ENCODE measurements at places on chromosomes 3 and 15. TPM values are rescaled to one million over a fixed set of nuclear protein-coding genes. Genes with fewer than 3 reads are reported as not detected.

The LAMB2 gene
- 278 TPM for total RNA-seq

The TM4SF18 gene
- total RNA-seq, result 0.36 TPM

The STRA6 gene
- 17.9 TPM for total RNA-seq

The HCLS1 gene
- 0.46 TPM for total RNA-seq

The ACOX2 gene
- 12.8 TPM for total RNA-seq

DNA sequence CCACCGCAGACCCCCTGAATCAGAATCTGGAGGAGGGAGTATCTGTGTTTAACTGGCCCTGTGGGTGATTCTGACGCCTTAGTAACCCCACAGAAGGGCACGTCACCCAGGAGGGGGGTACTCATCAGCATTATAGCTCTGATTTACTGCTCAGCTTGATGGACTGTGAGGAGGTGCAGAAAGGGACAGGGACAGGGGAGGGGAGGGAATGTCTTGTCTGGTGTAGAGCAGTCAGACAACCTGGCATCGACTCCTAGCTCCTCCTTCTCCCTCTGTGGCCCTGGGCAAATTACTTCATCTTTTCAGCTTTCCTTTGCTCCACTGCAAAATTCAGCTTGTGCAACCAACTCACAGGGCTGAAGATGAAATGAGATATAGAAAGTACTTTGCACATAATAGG lies 42.3 kb upstream of the GLCE start:
- H3K4me1 ChIP-seq, result peaks cover 2% of the 10 kb centered on the region
- no peak for DNase-seq
- no peaks in the 10 kb centered on the region for H3K36me3 ChIP-seq
- peaks cover 72% of the 10 kb centered on the region for H3K27me3 ChIP-seq
- H3K27ac ChIP-seq, result no peak overlapping the region

DNA sequence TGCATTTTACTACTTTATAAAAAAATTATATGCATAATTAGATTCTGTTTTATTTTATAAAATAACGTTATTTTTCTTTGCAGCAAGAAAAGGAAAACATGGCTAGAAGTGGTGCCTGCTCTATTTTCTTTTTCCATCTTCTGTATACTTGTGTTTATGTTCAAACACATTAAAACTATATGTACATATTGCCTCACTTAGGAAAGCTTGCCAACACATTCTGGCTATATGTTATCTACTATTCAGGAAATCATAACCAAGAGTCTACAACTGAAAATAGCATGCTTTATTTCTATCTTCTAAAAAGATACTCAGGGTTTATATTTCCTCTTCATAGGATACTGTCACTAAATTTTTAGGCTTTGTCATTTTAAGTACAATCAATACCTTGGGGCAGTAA lies 90.2 kb upstream of the KCNMB2 start:
- no peaks in the 10 kb centered on the region for H3K36me3 ChIP-seq
- DNase-seq, result no peak
- no peaks in the 10 kb centered on the region for H3K27me3 ChIP-seq
- H3K4me3 ChIP-seq, result no peak overlapping the region

- H3K4me1 ChIP-seq, result no peaks in the 10 kb centered on the region
- no peaks in the 10 kb centered on the region for H3K27me3 ChIP-seq
- no peak overlapping the region for H3K27ac ChIP-seq
- H3K36me3 ChIP-seq, result no peaks in the 10 kb centered on the region
These were observed 130.3 kb upstream of the TMC3 start for GRCh38 chr15:81504170-81504905.

DNA sequence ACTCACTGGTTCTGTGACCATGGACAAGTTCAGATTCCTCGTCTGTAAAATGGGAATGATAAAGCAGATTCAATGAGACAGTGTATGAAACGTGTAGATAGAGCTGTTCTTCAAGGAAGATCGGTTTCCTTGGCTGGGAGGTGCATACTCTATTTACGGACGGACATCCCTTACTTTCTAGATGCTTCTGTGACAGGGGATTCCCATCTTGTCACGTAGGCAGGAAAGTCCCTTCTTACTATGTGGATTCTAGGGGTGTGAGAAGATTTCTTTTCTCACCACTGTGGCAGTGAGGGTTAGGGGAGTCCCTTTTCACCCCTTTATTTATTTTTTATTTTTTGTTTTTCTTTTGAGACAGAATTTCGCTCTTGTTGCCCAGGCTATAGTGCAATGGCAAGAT lies 180.9 kb upstream of the TBL1XR1 start:
- peaks cover 2% of the 10 kb centered on the region for H3K27me3 ChIP-seq
- H3K4me3 ChIP-seq, result no peak overlapping the region
- no peak overlapping the region for H3K27ac ChIP-seq
- peaks cover 1% of the 10 kb centered on the region for H3K36me3 ChIP-seq

DNA sequence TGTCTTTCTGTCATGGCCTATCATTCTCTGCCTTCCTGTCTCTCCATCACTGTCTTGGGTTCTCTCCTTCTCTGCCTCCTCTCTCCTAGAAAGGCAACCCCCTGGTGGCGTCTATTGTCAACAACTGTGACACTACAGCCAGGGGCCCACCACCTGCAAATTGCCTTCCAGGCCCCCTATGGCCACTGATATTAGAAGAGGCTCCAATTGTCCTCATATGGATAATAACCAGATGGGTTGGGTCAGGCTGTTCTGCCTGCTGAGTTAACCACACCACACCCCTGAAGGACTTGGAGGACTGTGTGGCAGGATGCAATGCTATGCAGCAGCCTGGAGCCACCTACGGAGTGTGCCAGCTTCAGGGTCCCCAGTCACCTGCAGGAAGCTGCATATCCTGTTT lies 665.0 kb downstream of the NTRK3 start:
- H3K4me3 ChIP-seq, result no peak overlapping the region
- no peaks in the 10 kb centered on the region for H3K4me1 ChIP-seq
- no peak for DNase-seq
- peaks cover 3% of the 10 kb centered on the region for H3K27me3 ChIP-seq

GRCh38 chr15:25608926-25609325 lies 170.1 kb upstream of the UBE3A start:
- H3K4me3 ChIP-seq, result no peak overlapping the region
- H3K27ac ChIP-seq, result no peak overlapping the region
- no peaks in the 10 kb centered on the region for H3K36me3 ChIP-seq
- no peaks in the 10 kb centered on the region for H3K4me1 ChIP-seq
- DNase-seq, result no peak

DNA sequence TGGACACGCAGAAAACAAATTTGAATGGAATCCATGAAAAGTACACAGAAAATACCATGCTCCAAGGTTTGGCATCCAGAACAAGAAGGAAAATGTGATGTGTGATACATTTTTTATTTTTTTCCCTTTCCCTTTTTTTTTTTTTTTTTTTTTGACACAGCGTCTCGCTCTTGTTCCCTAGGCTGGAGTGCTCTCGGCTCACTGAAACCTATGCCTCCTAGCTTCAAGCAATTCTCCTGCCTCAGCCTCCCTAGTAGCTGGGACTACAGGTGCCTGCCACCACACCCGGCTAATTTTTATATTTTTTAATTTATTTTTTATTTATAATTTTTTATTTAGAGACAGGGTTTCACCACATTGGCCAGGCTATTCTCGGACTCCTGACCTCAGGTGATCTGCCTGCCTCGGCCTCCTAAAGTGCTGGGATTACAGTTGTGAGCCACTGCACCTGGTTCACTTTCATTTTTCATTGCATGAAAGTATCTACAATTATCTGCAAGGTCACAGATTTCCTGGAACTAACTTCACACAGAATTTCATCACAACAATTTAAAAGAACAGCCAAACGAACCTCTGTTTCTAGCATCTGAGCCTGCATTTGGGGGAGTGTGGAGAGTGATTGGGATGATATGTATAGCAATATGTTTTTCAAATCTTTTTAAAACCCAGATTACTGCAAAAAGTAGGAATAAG lies 8.3 kb downstream of the POU1F1 start:
- no peaks in the 10 kb centered on the region for H3K27me3 ChIP-seq
- H3K36me3 ChIP-seq, result no peaks in the 10 kb centered on the region
- no peak overlapping the region for H3K4me3 ChIP-seq
- no peak for DNase-seq

DNA sequence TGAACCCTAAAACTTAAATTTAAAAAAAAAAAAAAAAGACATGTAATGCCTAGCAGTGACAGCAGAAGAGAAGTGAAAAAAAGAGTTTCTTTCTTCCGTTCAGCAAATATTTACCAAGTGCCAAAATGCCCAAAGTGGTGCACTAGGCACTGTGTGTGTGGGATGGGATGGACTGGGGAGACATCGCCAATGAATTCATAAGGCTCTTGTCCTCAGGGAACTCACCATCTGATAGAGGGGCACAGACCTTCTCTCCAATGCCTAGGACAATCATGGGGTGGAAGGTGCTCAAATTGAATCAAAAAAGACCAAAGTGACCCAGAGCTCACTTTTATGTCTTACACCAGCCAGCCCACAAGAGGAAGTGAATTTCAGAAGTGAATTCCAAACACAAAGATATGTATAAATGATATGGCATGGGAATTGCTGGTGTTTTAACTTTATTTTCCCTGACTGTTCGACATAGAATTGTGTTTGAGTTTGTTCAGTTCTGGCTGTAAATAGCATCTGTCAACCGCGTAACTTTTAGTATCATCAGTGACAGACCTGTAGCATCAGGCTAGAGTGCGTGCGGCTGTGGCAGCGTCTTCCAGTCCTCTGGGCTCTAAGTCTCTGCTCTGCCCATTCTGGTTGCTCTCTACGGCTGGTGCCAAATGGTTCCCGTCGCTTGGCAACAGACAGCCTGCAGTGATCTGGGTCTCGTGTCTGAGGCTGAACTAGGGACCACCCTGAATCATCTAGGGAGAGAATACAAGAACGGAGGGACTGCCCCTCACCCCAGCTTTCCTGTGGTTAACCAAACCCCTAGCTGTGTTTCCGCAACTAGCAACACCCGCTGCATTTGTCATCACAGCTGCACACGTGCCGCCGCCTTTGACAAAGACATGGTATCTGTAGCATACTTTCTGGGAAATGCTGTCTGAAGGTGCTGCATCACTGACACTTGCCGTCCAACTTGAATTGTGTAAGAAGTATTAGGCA lies 154.0 kb upstream of the THBS1 start:
- no peak overlapping the region for H3K27ac ChIP-seq
- H3K27me3 ChIP-seq, result peaks cover 3% of the 10 kb centered on the region
- DNase-seq, result no peak
- peaks cover 5% of the 10 kb centered on the region for H3K4me1 ChIP-seq

DNA sequence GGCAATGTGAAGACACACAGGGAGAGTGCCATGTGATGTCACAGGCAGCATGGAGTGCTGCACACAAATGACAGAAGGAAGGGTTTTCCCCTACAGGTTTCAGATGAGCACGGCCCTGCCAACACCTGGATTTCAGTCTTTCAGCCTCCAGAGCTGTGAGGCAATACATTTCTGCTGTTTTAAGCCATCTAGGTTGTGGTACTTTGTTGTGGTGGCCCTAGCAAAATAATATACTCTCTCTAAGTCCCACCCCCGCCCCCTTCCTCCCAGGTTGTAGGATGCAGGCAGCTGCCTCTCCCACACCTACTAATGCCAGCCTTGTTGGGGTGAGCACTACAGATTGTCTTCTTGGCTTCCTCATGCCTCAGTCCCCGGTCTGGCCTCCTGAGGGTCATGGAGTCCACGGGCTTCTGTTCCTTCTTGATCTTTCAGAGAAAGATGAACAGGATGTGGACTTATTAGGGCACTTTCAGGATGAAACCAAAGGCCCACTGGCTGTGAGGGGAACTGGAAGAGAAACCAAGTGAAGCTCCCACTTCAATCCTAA lies 180.0 kb downstream of the CD47 start:
- DNase-seq, result no peak
- no peak overlapping the region for H3K4me3 ChIP-seq
- H3K4me1 ChIP-seq, result no peaks in the 10 kb centered on the region
- H3K27me3 ChIP-seq, result no peaks in the 10 kb centered on the region
- no peak overlapping the region for H3K27ac ChIP-seq
- no peaks in the 10 kb centered on the region for H3K36me3 ChIP-seq

- no peak for DNase-seq
- peaks cover 34% of the 10 kb centered on the region for H3K27me3 ChIP-seq
- no peak overlapping the region for H3K27ac ChIP-seq
- H3K4me1 ChIP-seq, result peaks cover 22% of the 10 kb centered on the region
- H3K4me3 ChIP-seq, result no peak overlapping the region
These were observed 1.0 kb upstream of the MAP3K13 start for GRCh38 chr3:185361920-185362319.

GRCh38 chr15:65245096-65245856 lies 34.0 kb upstream of the CILP start:
- peaks cover 5% of the 10 kb centered on the region for H3K36me3 ChIP-seq
- H3K4me1 ChIP-seq, result peaks cover 11% of the 10 kb centered on the region
- DNase-seq, result no peak
- H3K27me3 ChIP-seq, result no peaks in the 10 kb centered on the region

DNA sequence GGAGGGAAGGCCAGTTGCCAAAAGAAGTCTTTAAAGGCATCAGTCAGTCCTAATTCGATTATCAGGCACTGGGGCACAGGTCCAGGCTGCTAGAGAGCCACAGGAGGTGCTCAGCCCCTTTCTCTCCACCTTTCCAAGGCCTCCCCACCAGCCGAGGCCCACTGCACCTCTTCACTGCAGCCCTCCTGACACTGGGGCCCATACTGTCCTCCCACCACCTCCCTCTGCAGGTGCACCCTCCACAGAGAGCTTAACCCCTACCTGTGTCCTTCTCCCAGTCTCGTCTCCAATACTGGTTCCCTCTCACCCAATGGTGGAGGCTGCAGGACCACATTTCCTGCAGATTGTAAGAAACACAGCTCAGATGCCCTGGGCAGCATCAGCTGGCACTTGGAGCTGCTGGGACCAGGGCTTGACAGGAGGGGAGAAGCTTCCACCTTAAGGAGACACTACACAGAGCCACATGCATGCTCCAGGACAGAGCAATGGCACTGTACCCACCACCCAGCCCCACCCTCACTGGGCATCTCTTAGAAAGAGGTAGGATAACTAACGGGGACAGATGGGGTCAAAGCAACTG lies 81.6 kb upstream of the PRR20G start:
- no peaks in the 10 kb centered on the region for H3K36me3 ChIP-seq
- no peaks in the 10 kb centered on the region for H3K4me1 ChIP-seq
- H3K27ac ChIP-seq, result no peak overlapping the region
- H3K27me3 ChIP-seq, result peaks cover 58% of the 10 kb centered on the region
- no peak for DNase-seq

DNA sequence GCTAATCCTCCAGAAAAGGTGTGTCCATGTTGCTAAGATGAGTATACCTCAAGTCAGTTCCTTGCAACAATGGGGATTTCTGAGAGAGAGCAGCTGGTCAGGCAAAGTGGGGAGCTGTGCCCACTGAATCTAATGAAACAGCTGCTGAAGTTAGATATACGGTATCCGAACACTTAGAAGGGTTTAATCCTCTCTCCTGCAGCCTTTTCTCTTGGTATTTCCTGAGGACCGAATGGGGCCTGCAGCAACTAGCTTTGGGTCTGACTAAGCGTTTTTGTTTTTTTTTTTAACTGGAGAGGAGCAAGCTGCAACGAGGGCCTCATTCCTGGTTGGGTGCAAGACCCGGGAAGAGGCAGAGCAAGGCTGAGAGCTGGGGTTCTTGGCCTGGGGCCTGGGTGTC lies 37.6 kb upstream of the BNC1 start:
- peaks cover 8% of the 10 kb centered on the region for H3K4me1 ChIP-seq
- no peak for DNase-seq
- no peak overlapping the region for H3K4me3 ChIP-seq
- no peaks in the 10 kb centered on the region for H3K36me3 ChIP-seq
- peaks cover 3% of the 10 kb centered on the region for H3K27me3 ChIP-seq

GRCh38 chr15:39623529-39623931 lies 42.7 kb downstream of the THBS1 start:
- no peaks in the 10 kb centered on the region for H3K36me3 ChIP-seq
- peaks cover 7% of the 10 kb centered on the region for H3K4me1 ChIP-seq
- DNase-seq, result no peak
- no peak overlapping the region for H3K4me3 ChIP-seq
- no peaks in the 10 kb centered on the region for H3K27me3 ChIP-seq
- no peak overlapping the region for H3K27ac ChIP-seq

GRCh38 chr15:85154061-85154460 lies 172.4 kb downstream of the PDE8A start:
- H3K4me1 ChIP-seq, result no peaks in the 10 kb centered on the region
- no peak overlapping the region for H3K4me3 ChIP-seq
- no peak for DNase-seq
- no peaks in the 10 kb centered on the region for H3K36me3 ChIP-seq
- H3K27ac ChIP-seq, result no peak overlapping the region
